ENCODE measurements at places on chromosomes 1 and 21. TPM values are rescaled to one million over a fixed set of nuclear protein-coding genes. Genes with fewer than 3 reads are reported as not detected.
A peak's percentile ranks its signal among the peaks of the same experiment; 100 is the strongest.

TSTD1 gene
- total RNA-seq, result 116 TPM

GRCh38 chr1:10755970-10756521 is 40.4 kb downstream of the CASZ1 start:
- no peaks in the 10 kb centered on the region for H3K27me3 ChIP-seq
- H3K4me1 ChIP-seq, result 0 out of 2 replicates have a peak, but pooled peaks cover 2% of the 10 kb centered on the region
- DNase-seq, result no peak
- H3K36me3 ChIP-seq, result no peaks in the 10 kb centered on the region

GRCh38 chr1:65729259-65729658 is 63.4 kb upstream of the PDE4B start:
- H3K27me3 ChIP-seq, result no peaks in the 10 kb centered on the region
- no peaks in the 10 kb centered on the region for H3K4me1 ChIP-seq
- H3K36me3 ChIP-seq, result no peaks in the 10 kb centered on the region
- H3K4me3 ChIP-seq, result no peak overlapping the region
- H3K27ac ChIP-seq, result no peak overlapping the region
- DNase-seq, result no peak

DNA sequence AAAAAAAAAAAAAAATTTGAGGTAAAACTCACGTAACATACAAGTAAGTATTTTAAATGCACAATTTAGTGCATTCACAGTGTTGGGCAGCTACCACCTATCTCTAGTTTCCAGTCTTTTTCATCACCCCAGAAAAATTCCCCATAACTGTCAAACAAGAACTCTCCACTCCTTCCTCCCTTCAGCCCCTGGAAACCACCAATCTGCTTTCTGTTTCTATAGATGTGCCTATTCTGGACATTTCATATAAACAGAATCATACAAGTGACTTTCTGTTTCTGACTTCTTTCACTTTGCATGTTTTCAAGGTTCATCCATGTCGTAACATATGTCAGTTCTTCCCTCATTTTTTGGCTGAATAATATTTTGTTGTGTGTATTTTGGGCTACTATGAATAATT is 24.9 kb upstream of the ETS2 start:
- peaks cover 7% of the 10 kb centered on the region for H3K4me1 ChIP-seq
- H3K36me3 ChIP-seq, result no peaks in the 10 kb centered on the region
- no peak overlapping the region for H3K4me3 ChIP-seq
- H3K27ac ChIP-seq, result no peak overlapping the region

TDRKH gene
- total RNA-seq, result 11.1 TPM

- H3K4me3 ChIP-seq, result no peak overlapping the region
- no peak overlapping the region for H3K27ac ChIP-seq
- no peaks in the 10 kb centered on the region for H3K27me3 ChIP-seq
- peaks cover 52% of the 10 kb centered on the region for H3K36me3 ChIP-seq
- peaks cover 8% of the 10 kb centered on the region for H3K4me1 ChIP-seq
These were observed 7.2 kb downstream of the ZDHHC18 start for GRCh38 chr1:26833432-26834405.

- H3K4me3 ChIP-seq, result peak overlapping the region; percentile 11
- peak; percentile 27 for DNase-seq
- no peaks in the 10 kb centered on the region for H3K27me3 ChIP-seq
- peak overlapping the region; percentile 59 for H3K27ac ChIP-seq
These were observed 24.6 kb downstream of the TEX35 start for GRCh38 chr1:178537382-178538090.

- H3K4me3 ChIP-seq, result no peak overlapping the region
- H3K27me3 ChIP-seq, result no peaks in the 10 kb centered on the region
- no peak overlapping the region for H3K27ac ChIP-seq
- H3K36me3 ChIP-seq, result no peaks in the 10 kb centered on the region
These were observed 20.7 kb upstream of the CYYR1 start for GRCh38 chr21:26593800-26594199.

DNA sequence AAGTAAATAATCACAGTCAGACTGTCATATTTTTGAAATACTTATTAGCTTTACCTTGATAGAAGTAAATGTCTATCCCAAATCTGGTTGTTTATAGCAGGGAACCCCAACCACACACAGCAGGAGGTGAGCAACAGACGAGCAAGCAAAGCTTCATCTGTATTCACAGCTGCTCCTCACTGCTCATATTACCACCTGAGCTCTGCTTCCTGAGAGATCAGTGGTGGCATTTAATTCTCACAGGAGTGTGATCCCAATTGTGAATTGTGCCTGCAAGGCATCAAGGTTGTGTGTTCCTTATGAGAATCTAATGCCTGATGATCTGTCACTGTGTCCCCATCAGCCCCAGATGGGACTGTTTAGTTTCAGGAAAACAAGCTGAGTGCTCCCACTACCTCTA is 104.3 kb downstream of the GPATCH2 start:
- H3K36me3 ChIP-seq, result no peaks in the 10 kb centered on the region
- H3K27ac ChIP-seq, result no peak overlapping the region
- H3K4me1 ChIP-seq, result no peaks in the 10 kb centered on the region
- H3K27me3 ChIP-seq, result no peaks in the 10 kb centered on the region
- no peak for DNase-seq

DNA sequence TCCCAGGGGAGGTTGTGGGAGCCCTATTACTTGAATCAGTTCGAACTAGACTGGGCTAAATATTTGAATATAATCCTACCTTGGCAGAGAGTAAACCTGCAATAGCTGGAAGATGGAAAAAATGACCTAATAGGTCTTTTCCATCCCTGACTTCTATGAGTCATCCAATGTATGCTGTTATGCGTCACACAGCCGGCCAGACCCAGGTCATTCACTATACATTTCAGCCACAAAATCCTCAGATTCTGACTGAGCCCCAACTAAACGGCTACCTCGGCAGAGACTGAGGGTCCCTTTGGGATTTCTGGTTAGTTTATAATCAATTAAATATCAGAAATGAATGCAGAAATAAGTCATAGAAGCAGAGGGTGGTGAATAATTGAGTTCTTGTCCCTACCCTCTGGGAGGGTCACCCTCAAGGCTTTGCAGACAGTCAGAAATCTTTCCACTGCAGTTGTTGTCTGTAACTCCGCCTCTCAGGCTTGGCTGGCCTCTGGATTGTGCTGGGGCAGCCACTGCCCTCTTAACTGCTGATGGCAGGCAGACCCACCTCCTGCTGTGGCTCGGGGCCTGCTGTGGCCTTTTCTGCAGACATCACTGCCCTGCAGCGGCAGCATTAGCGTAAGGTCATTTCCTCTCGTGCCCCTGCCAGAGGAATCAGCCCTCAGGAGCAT is 240.5 kb downstream of the TGFB2 start:
- H3K27me3 ChIP-seq, result no peaks in the 10 kb centered on the region
- H3K4me3 ChIP-seq, result no peak overlapping the region
- DNase-seq, result peak; percentile 65
- H3K36me3 ChIP-seq, result peaks cover 7% of the 10 kb centered on the region

HRNR gene
- total RNA-seq, result not detected

TMEM125 gene
- total RNA-seq, result 13.9 TPM

GRCh38 chr1:55056632-55056992 is 17.3 kb downstream of the PCSK9 start:
- no peaks in the 10 kb centered on the region for H3K4me1 ChIP-seq
- no peak overlapping the region for H3K4me3 ChIP-seq
- no peak overlapping the region for H3K27ac ChIP-seq
- H3K27me3 ChIP-seq, result no peaks in the 10 kb centered on the region
- H3K36me3 ChIP-seq, result no peaks in the 10 kb centered on the region

DNA sequence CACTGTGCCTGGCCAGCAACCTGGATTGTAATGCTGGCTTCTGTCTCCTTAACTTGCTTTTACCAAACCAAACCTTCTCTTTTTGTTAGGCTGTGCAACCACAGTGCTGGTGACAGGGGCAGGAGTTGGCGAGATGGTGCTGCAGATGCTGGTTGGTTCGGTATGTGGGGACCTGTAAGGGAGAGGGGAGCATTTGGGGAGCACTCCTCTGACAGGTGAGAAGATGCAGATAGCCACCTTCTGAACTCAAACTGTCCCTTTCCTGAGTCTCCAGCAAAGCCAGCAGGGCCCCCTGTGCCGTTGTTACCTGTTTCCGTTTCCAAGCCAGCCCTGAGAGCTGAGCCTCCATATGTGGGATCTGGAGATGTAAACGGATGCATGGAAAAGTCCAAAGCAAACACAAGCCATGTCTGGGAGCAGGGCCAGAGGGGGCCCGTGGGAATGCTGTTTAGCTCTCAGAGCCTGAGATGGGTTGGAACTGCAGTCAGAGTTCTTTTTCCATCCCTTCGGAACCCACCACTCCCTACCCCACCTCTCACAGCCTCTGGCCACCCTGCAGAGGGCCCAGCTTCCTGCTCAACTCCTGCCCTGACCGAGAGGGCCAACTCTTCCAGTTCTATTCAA is 34.0 kb downstream of the ELK4 start:
- H3K4me1 ChIP-seq, result no peaks in the 10 kb centered on the region
- DNase-seq, result no peak
- no peaks in the 10 kb centered on the region for H3K27me3 ChIP-seq

DNA sequence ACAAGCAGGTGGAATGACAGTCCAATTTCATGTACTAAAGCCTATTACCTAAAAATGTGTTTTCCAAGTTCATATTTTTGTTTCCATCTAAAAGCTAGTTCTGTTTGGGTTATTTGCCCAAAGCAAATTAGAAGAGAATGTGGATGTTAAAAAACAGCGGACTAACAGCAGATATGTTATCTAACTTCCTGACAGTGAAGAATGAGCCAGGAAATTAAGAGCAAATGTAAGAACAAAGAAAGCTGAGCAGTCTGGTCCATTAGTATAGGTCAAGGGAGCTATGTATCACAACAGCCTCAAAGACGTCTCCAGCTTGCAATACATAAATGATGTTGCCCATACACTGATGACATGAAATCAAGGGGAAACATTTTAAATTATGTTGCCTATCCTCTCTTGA is 145.5 kb upstream of the PLD5 start:
- no peak for DNase-seq
- H3K36me3 ChIP-seq, result no peaks in the 10 kb centered on the region
- H3K4me1 ChIP-seq, result no peaks in the 10 kb centered on the region
- no peaks in the 10 kb centered on the region for H3K27me3 ChIP-seq

- DNase-seq, result no peak
- H3K27ac ChIP-seq, result no peak overlapping the region
- no peak overlapping the region for H3K4me3 ChIP-seq
- H3K36me3 ChIP-seq, result no peaks in the 10 kb centered on the region
- H3K4me1 ChIP-seq, result no peaks in the 10 kb centered on the region
These were observed 7.9 kb upstream of the TIPRL start for GRCh38 chr1:168170564-168171508.

DNA sequence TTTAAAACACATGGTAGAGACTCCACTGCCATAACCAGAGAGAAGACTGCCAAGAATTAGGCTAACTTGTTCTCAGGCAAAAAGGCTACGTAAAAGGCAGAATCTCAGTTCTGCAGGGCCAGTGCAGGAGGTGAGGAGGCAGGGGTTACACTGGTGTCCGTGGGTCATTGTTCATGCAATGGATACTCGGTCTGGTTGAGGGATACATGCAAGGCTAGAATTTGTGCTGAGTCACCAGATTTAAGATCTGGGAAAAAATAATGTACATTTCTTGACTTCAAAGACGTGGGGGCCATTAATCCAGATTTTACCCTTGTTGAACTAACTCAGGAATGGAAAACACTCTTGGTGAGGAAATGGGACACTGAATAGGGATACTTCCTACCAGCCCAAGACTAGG is 52.3 kb upstream of the DPH5 start:
- H3K4me3 ChIP-seq, result no peak overlapping the region
- no peaks in the 10 kb centered on the region for H3K27me3 ChIP-seq
- H3K27ac ChIP-seq, result no peak overlapping the region
- DNase-seq, result no peak

PROK1 gene
- 0.22 TPM for total RNA-seq

DNA sequence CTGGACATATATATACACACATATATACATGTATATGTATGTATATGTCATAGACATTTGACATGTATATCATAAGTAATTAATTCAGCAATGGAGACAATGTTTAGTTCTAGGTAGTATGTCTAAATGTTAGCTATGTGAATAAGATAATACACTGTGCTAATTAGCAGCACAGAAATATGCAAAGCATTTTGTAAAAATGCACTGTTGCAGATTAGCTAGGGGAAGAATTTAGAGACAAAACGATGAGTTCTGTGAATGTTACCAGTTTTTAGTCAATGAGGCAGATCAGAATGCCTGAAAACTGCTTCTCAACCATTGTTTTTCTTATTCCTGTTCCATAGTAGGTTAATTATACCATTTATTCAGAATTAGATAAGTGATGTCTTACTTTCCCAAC is 86.3 kb downstream of the TGFB2 start:
- H3K27me3 ChIP-seq, result no peaks in the 10 kb centered on the region
- H3K36me3 ChIP-seq, result no peaks in the 10 kb centered on the region
- no peak overlapping the region for H3K4me3 ChIP-seq

DNA sequence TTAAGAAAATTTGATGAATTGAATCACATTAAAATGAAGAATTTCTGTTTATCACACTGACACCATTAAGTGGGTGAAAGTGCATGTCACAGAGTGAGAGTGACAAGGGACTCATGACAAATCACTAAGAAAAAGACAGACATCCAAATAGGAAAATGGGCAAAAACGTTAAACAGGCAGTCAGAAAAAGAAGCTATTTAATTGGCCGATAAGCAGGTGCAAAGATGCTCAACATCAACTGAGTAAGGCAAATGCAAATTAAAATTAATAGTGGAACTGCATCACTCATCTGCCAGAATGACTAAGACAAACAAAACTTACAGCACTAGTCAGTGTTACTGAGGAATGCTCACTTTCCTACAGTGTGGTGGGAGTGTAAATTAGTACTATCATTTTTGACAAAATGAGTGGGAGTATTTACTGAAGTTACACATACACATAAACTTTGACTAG is 39.2 kb upstream of the RUNX1 start:
- no peak for DNase-seq
- no peak overlapping the region for H3K4me3 ChIP-seq
- H3K36me3 ChIP-seq, result no peaks in the 10 kb centered on the region
- H3K27me3 ChIP-seq, result no peaks in the 10 kb centered on the region
- H3K27ac ChIP-seq, result no peak overlapping the region

DNA sequence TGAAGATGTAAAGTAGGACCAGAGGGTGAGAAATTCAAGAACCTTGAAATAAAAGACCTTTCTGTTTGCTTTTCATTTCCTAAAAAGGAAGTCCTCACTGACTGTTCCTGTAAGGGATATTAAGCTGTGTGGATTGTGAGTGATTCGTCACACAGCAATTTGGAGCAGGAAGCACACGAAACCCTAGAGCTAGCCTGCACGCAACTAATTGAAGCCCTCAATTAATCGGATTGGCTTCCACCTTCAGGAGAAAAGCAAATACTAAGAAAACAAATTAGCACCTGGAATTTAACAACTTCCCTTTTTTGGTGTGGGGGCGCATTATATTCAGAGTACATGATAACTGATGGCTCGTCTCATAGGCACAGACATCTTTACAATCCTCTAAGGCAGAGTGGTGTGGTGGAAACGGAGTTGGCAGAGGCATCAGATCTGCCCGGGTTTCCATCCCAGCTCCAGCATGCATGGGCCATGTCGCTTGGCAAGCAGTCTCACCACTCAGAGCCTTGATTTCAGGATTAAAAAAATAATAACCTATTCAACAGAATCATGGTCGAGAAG is 95.2 kb downstream of the KCNJ15 start:
- no peak overlapping the region for H3K4me3 ChIP-seq
- no peak overlapping the region for H3K27ac ChIP-seq

ASCL5 gene
- total RNA-seq, result 0.15 TPM

ADCY10 gene
- total RNA-seq, result 0.30 TPM

Measured in HCT116 (cell line).